ENCODE measurements at places on chromosomes 12 and 14.

DNA sequence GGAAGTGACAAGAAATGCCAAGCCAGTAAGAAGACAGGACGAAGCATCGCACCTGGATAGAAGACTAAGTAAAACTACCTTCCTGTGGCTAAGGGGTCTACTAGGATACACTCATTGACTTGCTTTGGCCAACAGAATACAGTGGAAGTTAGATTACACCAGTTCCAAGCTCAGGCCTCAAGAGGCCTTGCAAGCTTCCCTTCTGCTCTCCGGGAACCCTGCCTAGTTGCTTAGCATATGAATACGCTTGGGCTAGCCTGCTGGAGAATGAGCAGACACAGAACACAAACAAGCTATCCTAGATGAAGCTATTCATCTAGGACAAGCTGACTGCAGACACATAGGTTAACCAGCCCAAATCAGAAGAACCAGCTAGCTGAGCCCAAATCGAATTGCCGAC, 97.0 kb downstream of the DPF3 start:
- DNase-seq = no peak

DNA sequence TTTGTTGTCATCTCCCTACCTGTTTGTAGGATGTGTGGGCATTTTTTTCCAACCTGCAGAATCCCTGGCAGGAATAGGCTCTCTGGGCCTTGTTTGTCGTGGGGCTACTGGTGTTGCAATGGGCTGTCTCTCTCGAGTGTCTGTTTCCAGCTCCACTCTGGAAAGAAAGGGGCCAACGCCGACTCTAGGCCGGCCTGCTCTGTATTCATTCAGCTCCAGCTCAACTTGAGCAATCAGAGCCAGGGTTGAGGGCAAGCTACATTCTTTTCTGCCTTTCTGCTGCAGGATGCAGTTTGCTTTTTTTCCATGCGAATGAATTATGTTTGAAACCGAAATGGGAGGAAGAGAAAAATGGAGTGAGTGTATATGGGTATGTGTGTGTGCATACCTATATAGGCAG, 2.3 kb downstream of the JDP2 start:
- peak; percentile 62 for DNase-seq

GRCh38 chr14:74913986-74914573, 9.0 kb downstream of the RPS6KL1 start:
- DNase-seq = peak; percentile 86

DNA sequence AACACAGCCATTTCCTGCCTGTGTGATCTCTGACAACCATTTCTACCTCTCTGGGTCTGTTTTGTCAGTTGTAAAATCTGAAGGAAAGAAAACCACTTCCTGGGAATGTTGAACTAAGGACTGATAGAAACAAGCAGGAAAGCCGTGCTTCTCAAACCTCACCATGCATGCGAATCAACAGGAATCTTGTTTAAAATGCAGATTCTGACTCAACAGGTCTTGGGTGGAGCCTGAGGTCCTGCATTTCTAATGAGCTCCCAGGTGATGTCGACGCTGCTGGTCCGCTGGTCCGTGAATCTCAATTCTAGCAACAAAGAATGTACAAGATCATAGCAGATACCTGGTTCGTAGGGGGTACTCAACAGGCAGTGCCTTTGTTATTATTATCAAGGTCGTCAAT, 38.0 kb upstream of the GPATCH2L start:
- DNase-seq = no peak

DNA sequence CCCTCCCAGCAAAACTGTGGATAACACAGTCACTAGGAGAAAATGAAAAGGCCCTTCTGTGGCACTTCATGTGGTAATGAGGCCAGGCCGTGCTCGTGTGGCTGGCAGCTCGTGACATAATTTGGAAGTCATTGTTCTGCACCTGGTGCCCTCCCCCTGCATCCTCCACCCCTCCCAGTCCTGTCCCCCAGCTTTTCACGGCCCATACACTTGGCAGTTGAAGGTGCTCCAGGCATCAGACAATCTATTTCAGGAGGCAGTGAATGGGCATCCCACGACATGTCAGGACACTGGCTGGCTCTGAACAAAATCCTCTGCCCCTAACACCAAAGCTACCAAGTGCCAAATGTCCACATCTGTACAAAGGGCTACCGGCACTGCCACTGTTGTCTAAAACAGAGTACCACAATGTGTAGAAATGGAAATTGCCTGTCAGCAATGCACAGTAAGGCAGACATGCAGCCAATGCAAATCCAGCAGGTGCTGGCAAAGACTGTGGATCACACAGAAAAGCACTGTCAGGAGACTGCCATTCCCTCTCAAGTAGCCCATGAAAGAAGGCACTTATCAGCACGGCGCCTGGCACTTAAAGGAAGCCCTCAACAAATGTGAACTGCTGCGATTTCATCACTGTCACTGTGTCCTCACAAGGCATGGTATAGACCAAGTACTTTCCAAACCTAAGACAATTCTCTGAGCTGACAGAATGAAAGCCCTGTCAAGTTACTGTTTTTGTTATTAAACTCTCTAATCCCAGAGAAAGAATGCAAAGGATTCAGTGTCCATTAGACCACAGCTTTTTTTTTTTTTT, 39.1 kb downstream of the CORO1C start:
- peak; percentile 74 for DNase-seq

DNA sequence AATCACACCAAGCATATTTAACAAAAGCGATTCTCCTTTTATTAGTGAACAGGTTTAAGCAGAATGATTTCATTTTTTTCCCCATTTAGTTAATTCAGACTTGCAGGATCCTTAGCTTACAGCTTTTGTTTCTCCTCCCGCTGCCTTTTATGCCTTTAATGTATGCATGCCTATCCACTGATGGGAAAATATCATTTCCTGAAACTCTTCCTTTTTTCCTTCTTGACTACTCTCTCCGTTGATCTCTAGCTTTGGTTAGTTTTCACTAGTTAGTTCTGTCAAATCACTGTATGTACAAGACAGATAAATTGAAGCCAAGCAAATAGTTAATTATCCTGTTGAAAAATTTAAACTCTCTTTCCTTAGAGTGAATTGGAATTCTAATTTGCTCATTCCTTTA, 26.3 kb downstream of the NKX2-1 start:
- no peak for DNase-seq

- peak; percentile 50 for DNase-seq
Observed at GRCh38 chr14:101196795-101197590, 293.5 kb upstream of the RTL1 start.

Data from right hindlimb (tissue), 1 donor.